Smooth muscle cell of the brain vasculature (primary cell): ENCODE measurements at places on chromosomes 4 and X.

DNA sequence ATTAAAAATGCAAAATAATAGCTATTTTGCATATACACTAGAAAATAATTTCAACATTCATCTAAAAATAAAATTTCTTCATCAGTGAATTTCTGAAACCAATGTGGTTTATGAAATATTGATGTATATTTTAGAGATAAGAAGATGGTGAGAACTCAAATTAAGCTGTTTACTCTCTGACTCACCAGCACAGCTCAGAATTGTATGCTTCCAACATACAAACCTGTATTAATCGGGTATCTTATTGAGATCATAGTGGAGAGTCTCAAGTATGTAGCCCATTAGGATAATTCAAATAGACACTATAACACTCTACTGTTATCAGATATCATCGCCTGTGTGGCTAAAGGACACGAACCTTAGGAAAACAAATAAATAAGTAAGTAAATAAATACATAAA, 899.5 kb upstream of the INTU start:
- DNase-seq: no peak

- DNase-seq: no peak
Observed at GRCh38 chrX:23805389-23805788, 22.4 kb downstream of the SAT1 start.

- no peak for DNase-seq
Observed at GRCh38 chrX:153029875-153030274, 26.4 kb upstream of the PNMA3 start.

DNA sequence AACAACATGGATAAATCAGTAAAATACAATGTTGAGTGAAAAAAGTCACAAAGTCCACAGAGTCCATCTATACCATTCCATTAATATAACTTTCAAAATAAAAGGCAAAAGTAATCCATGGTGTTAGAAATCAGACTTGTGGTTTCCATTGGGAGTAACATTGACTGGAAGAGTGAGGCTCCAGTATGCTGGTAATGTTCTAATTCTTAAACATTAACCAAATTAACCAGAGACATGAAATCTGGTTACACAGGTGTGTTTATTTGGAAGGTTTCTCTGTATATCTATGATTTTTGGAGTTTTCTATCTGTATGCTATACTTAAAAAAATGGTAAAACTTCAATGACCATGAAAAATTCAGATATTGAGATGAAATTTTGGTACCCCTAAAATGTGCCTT, 42.6 kb downstream of the SULT1B1 start:
- no peak for DNase-seq

GRCh38 chr4:16750882-16751642, 147.4 kb downstream of the LDB2 start:
- DNase-seq: no peak

GRCh38 chr4:145531223-145531622, 49.6 kb downstream of the SMAD1 start:
- DNase-seq: no peak

- DNase-seq: no peak
Observed at GRCh38 chr4:180059216-180059881, 2183.9 kb upstream of the TENM3 start.

GRCh38 chrX:111624169-111624568, 56.8 kb upstream of the ALG13 start:
- no peak for DNase-seq

GRCh38 chr4:66294638-66295037, 624.3 kb upstream of the EPHA5 start:
- DNase-seq: no peak

GRCh38 chr4:143357161-143357845, 20.6 kb downstream of the GAB1 start:
- no peak for DNase-seq

GRCh38 chr4:77493829-77494551, 111.6 kb upstream of the CXCL13 start:
- no peak for DNase-seq

GRCh38 chr4:55269995-55270394, 76.0 kb upstream of the SRD5A3 start:
- no peak for DNase-seq

DNA sequence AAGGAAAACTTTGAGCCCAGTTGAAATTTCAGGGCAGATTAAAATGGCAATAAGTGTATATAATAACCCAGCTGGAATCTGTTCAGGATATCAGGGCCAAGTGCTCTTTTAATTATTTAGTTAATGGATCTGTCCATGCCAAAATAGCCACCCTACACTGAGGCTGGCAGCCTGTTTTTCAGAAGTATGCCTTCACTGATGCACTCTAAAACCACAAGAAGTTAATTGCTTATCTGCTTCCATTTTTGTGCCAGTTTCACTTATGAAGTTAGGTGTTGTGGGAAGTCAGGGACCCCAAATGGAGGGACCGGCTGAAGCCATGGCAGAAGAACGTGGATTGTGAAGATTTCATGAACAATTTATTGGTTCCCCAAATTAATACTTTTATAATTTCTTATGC, 960.3 kb downstream of the C4orf33 start:
- DNase-seq: no peak
